Immature natural killer cell (primary cell): ENCODE measurements at places on chromosomes 5 and 9. TPM values are rescaled to one million over a fixed set of nuclear protein-coding genes. Genes with fewer than 3 reads are reported as not detected.

The BAAT gene
- not detected for polyA plus RNA-seq

The SPATA31D4 gene
- polyA plus RNA-seq: not detected

The ZNF462 gene
- polyA plus RNA-seq: not detected

The PGGT1B gene
- polyA plus RNA-seq: 11.2 TPM

DNA sequence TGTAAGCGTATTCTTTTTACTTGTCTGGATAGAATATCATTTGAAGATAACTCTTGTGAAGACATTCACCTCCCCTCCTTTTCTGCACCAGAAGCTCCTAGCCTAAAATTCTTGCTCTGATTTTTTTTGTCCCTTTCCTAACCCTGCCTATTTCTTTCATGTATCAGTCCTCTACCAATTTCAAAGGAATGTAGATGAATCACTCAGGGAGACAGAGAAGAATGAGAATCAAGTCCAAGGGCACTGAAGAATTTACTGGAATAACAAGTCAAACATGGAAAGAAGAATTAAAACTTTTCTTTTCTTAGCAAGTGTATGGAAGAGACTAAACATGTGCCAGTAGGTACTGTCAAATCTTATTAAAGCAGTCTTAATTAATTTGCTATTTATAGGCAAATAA is 618.7 kb downstream of the DNAH5 start:
- no peak for DNase-seq

The PPP3R2 gene
- not detected for polyA plus RNA-seq

DNA sequence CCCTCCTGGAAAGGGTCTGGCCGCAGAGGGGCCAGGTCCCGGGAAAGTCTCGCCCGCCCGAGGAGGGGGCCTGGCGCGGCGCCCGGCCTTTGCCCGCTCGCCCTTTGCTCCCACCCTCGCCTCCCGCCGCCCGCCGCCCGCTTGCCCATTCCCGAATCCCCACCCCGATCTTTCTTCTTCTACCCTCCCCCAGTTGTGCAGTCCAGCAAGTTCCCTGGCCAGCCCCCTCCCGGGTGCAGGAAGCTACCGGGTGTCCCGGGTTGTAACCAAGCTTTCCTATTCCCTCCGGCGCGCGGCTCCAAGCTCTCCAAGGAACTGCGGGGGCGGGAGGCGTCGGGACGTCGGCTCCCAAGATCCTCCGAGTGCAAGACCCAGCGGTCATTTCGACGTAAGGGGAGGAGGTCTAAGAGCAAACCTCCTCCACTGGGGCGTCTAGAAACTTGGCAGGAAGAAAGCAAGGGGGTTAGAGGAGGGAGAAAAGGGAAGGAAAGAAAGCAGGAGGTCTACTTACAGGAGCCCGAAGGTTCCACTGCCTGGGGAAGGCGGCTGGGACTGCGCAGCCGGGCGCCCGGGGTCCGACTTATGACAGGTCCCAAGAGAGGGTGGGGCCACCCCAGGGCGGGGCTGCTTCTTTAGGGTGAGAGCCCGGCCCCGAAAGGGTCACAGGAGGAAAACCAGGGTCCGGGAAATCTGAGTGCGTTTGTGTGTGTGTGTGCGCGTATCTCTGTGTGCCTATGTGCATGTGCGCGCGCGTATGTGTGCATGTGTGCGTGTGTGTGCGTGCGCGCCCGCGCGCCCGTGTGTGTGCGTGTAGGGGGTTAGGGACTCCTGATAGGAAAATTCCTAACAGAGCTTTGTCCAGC is at the start of gene PTGR1:
TSS of gene PTGR1 (minus strand) at position 556 of the 863 bp plus-strand sequence. CDS start 2,225 bp downstream, outside the sequence.
- no peak for DNase-seq

- no peak for DNase-seq
Observed at GRCh38 chr9:134690946-134691694, 49.5 kb downstream of the COL5A1 start.

GRCh38 chr9:90774071-90774470 is 27.5 kb upstream of the SYK start:
- DNase-seq: no peak

DNA sequence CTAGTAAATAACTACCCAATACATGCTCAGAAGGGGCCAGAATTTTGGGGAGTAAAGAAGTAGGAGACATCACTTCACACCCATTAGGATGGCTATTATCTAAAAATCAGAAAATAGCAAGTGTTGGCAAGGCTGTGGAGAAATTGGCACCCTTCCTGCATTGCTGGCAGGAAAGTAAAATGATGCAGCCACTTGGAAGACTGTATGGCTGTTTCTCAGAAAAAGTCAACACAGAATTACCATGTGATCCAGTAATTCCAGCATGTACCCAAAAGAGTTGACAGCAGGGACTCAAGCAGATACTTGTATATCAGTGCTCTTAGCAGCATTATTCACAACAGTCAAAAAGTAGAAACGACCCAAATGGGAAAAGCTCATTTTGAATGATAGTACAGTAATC is 107.6 kb downstream of the APBA1 start:
- no peak for DNase-seq

The SGCD gene
- 0.34 TPM for polyA plus RNA-seq

- DNase-seq: no peak
Observed at GRCh38 chr5:34998058-34998789, 49.5 kb downstream of the AGXT2 start.
